ENCODE measurements at places on chromosomes 16 and 17. TPM values are rescaled to one million over a fixed set of nuclear protein-coding genes. Genes with fewer than 3 reads are reported as not detected.

Gene PEMT
- total RNA-seq = 38.7 TPM

- no peak overlapping the region for H3K4me3 ChIP-seq
- H3K27ac ChIP-seq = no peak overlapping the region
- no peak for DNase-seq
- no peaks in the 10 kb centered on the region for H3K36me3 ChIP-seq
- no peaks in the 10 kb centered on the region for H3K4me1 ChIP-seq
Measured at GRCh38 chr16:19830902-19831560, 53.6 kb downstream of the GPRC5B start.

DNA sequence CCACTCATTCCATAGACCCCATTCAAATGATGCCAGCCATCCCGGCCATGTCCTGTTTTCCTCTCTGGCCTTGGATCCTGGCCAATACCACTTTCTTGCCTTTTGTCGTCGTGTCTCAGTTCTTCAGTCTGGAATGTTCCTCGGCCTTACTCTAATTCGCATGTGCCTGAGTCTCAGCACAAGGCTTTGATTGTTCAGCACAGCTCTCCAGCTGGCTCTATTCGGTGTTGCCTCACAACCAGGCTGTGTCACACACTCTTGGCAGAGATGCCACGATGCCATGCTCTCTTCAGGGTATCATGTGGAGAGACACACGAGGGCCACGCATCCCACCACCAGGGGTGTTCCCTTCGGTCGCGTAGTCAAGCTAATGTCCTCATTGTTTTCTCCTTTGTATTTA, 1.8 kb upstream of the VPS4A start:
- no peak for DNase-seq
- H3K36me3 ChIP-seq = no peaks in the 10 kb centered on the region
- no peak overlapping the region for H3K4me3 ChIP-seq
- no peak overlapping the region for H3K27ac ChIP-seq
- no peaks in the 10 kb centered on the region for H3K27me3 ChIP-seq

DNA sequence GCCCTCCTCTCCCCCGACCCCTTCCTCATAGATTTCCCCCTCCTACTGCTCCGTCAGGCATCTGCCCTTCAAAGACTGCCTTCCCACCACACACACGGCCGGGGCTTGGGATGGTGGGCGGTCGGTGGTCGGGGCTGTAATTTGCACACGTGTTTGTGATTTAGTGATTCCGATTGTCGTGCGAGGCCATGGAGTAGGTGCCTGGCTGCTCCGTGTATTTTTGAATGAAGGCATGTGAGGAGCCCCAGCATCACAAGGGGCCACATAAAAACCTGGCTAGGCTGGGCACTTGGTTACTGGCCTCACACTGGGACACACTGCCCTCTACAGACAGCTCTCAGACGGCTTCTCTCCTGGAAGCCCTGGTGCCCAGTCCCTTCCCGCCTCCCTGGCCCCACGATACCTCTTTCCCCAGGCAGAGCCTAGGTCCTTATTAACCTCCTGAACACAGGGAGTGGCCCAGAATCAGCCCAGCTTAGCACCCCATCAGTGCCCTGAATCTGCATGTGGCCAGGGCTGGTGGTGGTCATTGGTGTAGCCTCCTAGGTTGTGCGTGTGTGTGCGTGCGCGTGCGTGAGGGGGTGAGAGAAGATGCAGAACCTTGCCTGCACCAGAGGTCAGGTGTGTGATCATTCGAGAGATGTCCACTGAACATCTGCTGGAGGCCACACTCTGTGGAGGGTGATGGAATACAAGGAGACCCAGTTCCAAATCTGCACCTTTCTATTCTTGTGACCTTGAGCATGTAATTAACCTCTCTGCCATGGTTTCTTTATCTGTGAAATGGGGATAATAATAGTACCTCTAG, 1.3 kb upstream of the SOCS1 start:
- peak overlapping the region; percentile 74 for H3K4me3 ChIP-seq
- H3K27ac ChIP-seq = peak overlapping the region; percentile 96
- H3K4me1 ChIP-seq = peaks cover 52% of the 10 kb centered on the region
- peak; percentile 89 for DNase-seq
- peaks cover 7% of the 10 kb centered on the region for H3K27me3 ChIP-seq
- peaks cover 21% of the 10 kb centered on the region for H3K36me3 ChIP-seq

DNA sequence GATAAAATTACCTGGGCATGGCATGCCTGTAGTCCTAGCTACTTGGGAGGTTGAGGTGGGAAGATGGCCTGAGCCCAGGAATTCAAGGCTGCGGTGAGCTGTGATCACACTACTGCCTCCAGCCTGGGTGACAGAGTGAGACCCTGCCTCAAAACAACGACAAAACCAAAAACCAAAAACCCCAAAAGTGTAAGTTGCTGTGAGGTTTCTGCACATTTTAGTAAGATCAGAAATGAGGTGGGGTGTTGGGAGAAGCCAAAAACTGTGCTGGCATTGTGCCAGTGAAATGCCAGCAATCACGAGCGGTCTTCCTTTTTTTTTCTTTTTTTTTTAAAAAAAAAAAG, 114.6 kb downstream of the PITPNC1 start:
- H3K27ac ChIP-seq = no peak overlapping the region
- no peak overlapping the region for H3K4me3 ChIP-seq
- no peaks in the 10 kb centered on the region for H3K27me3 ChIP-seq

GRCh38 chr17:42623271-42623670, 13.8 kb downstream of the TUBG1 start:
- H3K36me3 ChIP-seq = no peaks in the 10 kb centered on the region
- H3K27me3 ChIP-seq = no peaks in the 10 kb centered on the region
- H3K4me1 ChIP-seq = no peaks in the 10 kb centered on the region
- H3K4me3 ChIP-seq = no peak overlapping the region

DNA sequence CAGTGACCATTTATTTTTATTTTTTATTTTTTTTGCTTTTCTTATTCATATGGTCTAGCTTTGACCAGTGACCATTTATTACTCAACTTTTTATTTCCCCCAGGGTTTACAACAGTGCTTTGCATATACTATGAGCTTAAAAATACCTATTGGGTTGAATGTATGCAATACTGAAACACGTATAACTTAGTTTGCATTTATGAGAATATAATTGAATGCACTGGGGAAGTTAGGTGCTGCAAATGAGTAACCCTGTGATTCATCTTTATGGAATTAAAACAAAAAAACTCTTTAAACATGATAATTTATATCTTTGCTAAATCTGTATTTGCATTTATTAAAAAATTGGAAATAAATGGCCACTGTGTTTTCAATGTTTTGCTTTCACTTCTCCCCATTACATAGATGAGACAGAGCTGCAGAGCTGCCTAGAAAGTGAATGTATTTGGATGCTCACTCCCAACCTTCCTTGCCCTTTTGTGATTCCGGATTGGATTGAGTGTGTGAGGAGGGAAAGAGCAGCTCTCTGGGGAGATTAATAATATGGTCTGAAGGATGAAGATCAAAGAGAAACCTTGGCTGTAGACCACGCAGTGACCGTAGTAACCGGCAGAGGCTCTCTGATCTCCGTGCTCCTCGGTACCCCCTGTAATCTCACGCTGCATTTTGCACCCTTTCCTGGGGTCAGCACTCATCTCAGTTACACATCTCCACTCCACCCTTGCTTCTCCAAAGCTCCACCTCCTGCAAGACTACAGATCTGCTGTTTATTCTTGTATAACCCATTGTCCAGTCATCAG, 14.3 kb downstream of the TMEM100 start:
- H3K36me3 ChIP-seq = no peaks in the 10 kb centered on the region
- no peak for DNase-seq
- H3K4me3 ChIP-seq = no peak overlapping the region
- H3K4me1 ChIP-seq = peaks cover 14% of the 10 kb centered on the region

- no peak overlapping the region for H3K4me3 ChIP-seq
- no peaks in the 10 kb centered on the region for H3K36me3 ChIP-seq
- no peak for DNase-seq
- H3K4me1 ChIP-seq = no peaks in the 10 kb centered on the region
Measured at GRCh38 chr16:69553332-69553731, 12.4 kb upstream of the NFAT5 start.

DNA sequence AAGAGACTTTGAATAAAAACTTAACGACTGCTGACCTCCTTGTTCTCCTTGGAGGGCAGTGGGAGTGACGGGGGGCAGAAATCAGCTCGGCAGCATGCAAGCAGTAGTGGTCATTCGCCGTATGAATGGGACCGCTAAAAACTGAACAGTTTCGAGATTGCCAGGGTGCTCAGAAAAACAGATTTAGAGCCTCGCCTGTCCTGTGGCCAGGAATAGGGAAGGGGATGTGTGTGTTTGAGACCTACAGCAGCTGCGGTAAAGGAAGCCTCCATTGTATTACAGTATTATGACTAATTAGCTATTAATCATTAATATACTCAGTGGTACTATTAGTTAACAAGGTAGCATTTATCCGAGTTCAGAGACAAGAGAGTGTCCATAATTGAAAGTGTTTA, 670 bp upstream of the ZNF652 start:
- no peaks in the 10 kb centered on the region for H3K27me3 ChIP-seq
- H3K4me1 ChIP-seq = peaks cover 40% of the 10 kb centered on the region
- peak overlapping the region; percentile 90 for H3K4me3 ChIP-seq
- no peaks in the 10 kb centered on the region for H3K36me3 ChIP-seq

Gene PHLPP2
- total RNA-seq = 6.1 TPM

GRCh38 chr16:77574867-77575624, 140.2 kb upstream of the ADAMTS18 start:
- H3K27ac ChIP-seq = no peak overlapping the region
- H3K4me1 ChIP-seq = no peaks in the 10 kb centered on the region
- H3K4me3 ChIP-seq = no peak overlapping the region
- H3K36me3 ChIP-seq = no peaks in the 10 kb centered on the region
- DNase-seq = no peak

Gene RPS15A
- 1,015 TPM for total RNA-seq

- no peak overlapping the region for H3K27ac ChIP-seq
- no peaks in the 10 kb centered on the region for H3K36me3 ChIP-seq
- no peaks in the 10 kb centered on the region for H3K4me1 ChIP-seq
Measured at GRCh38 chr17:21742326-21742725, 50.0 kb downstream of the KCNJ18 start.

DNA sequence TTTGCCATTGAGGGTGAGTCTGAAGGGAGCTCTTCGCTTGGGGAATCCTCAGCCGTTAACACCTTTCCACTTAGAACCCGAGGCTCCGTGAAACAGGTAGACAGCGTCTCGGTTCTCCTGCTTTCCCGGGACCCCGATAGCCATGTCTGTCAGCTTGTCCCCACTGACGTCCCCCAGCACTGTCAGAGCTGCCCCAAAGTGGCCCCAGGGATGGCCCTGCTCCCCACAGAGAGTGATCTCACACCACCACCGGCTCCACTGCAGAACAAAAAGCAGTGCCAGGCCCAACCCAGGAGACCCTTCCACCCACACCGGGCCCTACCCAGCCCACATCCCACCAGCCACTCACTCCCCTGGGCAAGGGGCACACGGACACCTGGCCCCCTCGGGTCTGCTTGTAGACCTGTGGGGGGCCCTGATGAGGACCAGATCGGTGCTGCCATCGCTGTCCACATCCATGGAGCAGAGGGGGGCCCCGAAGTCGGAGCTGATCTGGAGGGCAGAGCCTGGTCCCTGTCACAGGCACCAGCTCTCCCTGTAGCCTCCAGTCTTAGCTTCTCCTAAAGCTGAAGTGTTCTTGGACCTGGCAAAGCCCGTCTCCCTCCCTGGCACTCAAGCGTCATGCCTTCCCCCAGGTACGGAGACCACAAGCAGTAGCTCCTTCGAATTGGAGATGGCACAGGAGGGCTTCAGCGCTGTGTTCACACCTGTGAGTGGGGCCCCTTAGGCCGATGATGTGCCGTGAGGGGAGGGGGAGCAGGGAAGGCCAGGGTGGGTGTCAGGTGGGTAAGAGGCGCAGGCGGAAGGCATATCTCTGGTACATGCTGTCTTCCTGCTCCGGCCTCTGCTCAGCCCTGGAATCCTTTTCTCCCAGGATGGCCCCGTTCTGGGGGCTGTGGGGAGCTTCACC, 6.5 kb downstream of the ITGAX start:
- peaks cover 57% of the 10 kb centered on the region for H3K4me1 ChIP-seq
- H3K27me3 ChIP-seq = peaks cover 12% of the 10 kb centered on the region
- no peak for DNase-seq
- no peak overlapping the region for H3K27ac ChIP-seq
- no peak overlapping the region for H3K4me3 ChIP-seq

Gene EVI2A
- total RNA-seq = 16.4 TPM

Data from left lung (tissue), 14 donors.